ENCODE measurements at places on chromosomes 5 and 9.

GRCh38 chr5:140658870-140659269 is 5.8 kb upstream of the WDR55 start:
- no peak for DNase-seq

GRCh38 chr5:36402512-36402906 is 100.8 kb upstream of the RANBP3L start:
- DNase-seq, result no peak

- DNase-seq, result no peak
Observed at GRCh38 chr5:79697222-79698170, 7.9 kb downstream of the CMYA5 start.

DNA sequence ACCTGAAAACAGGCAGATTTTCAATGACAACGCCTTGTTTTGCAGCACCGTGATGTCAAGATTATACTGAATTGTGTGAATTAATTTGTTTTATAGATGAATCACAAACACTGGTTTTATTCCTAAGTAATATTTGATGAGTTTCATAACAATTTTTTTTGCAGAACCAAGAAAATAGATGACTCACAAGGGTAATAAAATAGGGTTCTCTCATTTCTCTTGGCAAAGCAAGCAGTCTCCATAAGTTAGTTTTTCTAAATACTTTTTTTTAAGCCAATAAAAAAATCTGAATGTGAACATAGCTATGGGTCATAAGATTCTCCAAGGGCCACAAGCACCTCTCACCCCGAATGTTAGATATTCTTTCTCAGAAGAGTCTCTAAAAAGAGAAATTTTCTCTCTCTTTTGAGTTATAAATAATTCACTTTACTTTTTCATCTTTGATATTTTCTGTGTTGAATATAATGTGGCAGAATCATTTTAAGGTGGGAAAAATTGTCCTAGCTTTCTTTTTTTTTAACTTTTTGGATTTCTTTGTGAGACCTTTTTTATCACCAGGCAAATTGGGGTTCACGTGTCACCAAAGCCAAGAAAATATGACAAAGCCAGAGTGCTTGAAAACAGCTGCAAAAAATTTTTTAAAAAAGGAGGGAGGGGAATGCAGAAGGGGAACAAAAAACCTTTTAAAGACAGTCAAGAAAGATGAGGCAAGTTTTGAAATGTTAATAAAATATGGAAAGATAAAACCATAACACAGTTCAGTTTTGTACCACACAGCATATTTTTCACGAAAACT is 174.6 kb upstream of the DAPK1 start:
- no peak for DNase-seq

- DNase-seq, result no peak
Observed at GRCh38 chr5:172492097-172492840, 37.9 kb upstream of the SH3PXD2B start.

GRCh38 chr5:138350563-138350890 is 2.0 kb upstream of the KDM3B start:
- DNase-seq, result no peak

DNA sequence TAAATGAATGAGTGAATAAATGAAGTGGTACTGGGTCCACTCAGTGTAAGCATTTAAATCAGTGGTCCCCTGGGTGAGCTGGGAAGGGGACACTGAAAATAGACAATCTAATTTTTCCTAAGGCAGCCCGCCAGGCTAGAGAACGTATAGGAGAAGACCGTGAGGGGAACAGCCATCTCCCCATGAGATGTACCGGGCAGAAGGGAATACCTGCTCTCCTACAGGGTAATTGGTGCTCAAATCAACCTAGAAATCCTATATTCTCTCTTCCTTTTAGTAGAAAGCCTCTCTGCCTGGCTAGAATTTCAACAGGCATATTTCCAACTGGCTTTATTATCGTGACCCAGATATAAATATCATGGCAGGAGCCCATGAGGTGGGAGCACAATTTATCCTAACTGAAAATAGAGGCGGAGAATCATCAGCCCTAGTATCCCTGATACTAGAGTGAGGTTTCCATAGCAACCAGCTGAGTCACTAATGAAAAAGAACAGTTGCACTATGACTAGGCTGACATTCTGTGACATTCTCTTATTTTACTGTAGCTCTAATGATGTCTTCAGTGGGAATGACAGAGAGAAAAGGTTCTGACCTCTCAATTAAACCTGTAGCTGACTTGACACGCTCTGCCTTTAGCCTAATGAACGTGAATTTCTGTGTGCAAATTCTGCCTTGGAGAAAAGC is 96.5 kb upstream of the CAST start:
- no peak for DNase-seq

- no peak for DNase-seq
Observed at GRCh38 chr9:94806307-94806893, 79.9 kb downstream of the AOPEP start.

- DNase-seq, result no peak
Observed at GRCh38 chr5:66697796-66698564, 101.8 kb downstream of the MAST4 start.

Measured in stimulated activated effector memory CD8-positive, alpha-beta T cell treated with anti-CD3 and anti-CD28 coated beads, Interleukin-12 subunit alpha, Interleukin-12 subunit beta, amount 100 ng/mL, for 72 hours (primary cell).